ENCODE measurements at places on chromosomes 1 and 21.

DNA sequence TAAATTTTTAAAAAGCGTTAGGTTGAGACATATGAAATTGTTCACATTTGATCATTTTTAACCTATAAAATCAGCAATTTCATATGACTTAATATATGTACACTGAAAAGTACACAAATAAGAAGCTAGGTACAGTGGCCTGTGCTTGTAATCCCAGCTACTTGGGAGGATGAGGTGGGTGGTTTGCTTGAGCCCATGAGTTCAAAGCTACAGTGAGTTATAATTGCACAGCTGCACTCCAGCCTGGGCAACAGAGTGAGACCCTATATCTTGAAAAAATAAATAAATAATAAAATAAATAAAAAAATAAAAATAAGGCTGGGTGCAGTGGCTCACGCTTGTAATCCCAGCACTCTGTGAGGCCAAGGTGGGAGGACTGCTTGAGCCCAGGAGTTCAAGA lies 5.2 kb upstream of the EPB41 start:
- DNase-seq = no peak

DNA sequence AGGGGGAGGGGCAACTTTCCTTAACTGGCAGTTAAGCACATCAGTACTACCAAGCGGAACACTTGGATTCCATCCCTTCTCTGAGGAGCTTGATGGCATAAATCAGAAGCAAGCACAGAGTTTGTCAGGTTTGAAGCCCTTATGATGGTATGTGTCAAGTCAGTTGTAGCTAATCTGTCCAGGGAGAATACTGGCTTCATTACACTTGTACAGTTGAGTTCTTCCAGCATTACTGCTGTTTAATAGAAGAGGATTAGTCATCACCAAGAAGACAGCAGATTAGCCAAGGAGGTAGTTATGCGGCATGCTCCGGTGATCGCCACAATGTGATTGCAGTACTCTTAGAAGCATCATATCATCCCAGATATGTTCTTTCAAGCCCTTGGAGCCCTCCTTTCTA lies 2.1 kb upstream of the TDRD5 start:
- DNase-seq = no peak

GRCh38 chr1:197448121-197448779 lies 180.2 kb downstream of the CRB1 start:
- no peak for DNase-seq

- DNase-seq = no peak
Measured at GRCh38 chr1:108747171-108747850, 837 bp downstream of the STXBP3 start.

DNA sequence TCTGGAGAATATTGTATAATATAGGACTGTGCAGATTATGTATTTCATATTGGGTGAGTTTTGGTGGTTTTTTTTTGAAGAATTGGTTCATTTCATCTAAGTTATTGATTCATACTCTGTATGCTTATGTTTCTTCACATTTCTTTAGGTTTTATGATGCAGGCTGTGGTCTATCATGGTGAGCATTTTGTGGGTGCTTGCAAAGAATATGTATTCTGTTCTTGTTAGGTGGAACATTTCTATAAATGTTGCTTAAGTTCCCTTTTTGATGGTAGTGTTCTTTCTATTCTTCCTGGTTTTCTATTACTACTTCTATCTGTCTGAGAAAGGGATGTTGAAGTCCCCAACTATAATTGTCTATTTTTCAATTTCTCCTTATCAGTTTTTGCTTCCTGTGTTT lies 42.6 kb downstream of the PKN2 start:
- no peak for DNase-seq

- DNase-seq = no peak
Measured at GRCh38 chr1:86956221-86956620, 41.8 kb downstream of the HS2ST1 start.

GRCh38 chr1:157292809-157293564 lies 154.8 kb upstream of the ETV3 start:
- no peak for DNase-seq
